ENCODE measurements at places on chromosomes 3 and 15.

GRCh38 chr3:48682786-48683185 is 2.9 kb downstream of the NCKIPSD start:
- H3K27me3 ChIP-seq, result no peaks in the 10 kb centered on the region
- H3K4me3 ChIP-seq, result no peak overlapping the region
- no peak for DNase-seq
- H3K27ac ChIP-seq, result no peak overlapping the region

DNA sequence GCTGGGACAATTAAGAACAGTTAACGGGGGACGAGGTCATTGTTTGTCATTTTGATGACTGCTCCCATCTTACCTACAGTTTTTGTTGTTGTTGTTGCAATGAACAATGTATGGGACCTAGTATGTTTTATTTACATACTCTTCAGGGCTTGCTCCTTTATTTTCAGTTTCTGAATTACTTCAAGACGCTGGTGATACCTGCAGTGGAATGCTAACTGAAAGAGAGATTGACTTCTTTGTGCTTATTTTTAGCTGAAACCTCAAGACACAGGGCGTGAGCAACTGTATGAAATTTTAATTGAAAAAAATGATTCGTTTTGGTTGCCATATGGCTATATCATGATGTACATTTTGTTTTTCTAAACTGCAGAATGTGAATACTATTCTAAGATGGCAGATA is 297.9 kb downstream of the EDEM1 start:
- H3K36me3 ChIP-seq, result no peaks in the 10 kb centered on the region
- H3K27me3 ChIP-seq, result no peaks in the 10 kb centered on the region
- H3K27ac ChIP-seq, result no peak overlapping the region
- H3K4me1 ChIP-seq, result no peaks in the 10 kb centered on the region
- DNase-seq, result no peak

DNA sequence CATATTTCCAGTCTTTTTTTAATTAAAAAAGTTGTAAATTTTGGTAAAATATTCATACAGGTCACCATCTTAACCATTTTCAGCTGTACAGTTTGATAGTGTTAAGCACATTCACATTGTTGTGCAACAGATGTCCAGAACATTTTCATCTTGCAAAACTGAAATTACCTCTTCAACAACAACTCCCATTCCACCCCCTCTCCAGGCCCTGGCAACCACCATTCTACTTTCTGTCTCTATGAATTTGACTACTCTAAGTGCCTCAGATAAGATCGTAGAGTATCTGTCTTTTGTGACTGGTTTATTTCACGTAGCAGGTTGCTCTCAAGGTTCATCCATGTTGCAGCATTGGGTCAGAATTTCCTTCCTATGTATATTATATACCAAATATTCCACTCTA is 76.0 kb downstream of the SLCO3A1 start:
- H3K27me3 ChIP-seq, result no peaks in the 10 kb centered on the region
- H3K4me3 ChIP-seq, result no peak overlapping the region
- no peak overlapping the region for H3K27ac ChIP-seq
- no peaks in the 10 kb centered on the region for H3K36me3 ChIP-seq

DNA sequence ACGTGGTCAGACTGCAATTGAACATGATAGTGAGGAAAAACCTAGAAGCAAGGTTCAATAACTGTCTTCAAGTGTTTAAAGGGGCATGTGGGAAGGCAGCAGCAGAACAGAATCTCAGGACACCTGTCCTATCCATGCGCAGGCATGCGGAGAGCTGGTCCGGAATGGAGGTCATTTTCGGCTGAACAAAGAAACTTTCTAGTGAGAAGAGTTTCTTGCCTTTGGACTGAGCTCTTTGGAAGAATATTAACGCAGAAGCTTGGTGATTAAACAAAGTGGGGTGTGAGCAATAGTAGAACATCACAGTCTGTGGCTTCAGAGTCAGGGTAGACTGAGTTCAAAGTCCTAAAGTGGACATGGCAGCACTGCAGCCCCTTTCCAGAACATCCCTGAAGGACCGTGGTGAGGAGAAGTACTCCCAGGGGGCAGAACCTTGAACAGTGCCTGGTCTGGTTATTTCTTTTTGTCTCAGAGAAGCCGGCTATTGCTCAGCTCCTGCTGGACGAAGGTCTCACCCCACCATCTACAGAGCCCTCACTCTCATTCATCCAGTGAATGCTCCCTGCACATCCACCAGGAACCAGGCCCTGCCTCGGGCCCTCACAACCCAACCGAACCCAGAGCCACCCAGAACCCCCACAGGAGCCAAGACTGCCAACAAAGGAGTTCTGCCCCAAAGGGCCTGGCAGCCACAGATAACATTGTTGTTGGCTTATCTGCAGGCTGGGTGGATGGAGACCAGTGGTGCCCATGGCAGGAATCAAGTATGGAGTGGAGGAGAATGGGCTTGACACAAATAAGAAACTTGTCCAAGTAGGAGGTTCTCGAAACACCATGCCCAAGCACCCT is 2.8 kb upstream of the SSUH2 start:
- H3K4me1 ChIP-seq, result peaks cover 100% of the 10 kb centered on the region
- H3K27me3 ChIP-seq, result no peaks in the 10 kb centered on the region

GRCh38 chr3:152225201-152225600 is 43.5 kb upstream of the MBNL1 start:
- no peak overlapping the region for H3K27ac ChIP-seq
- no peak overlapping the region for H3K4me3 ChIP-seq
- H3K27me3 ChIP-seq, result no peaks in the 10 kb centered on the region
- no peaks in the 10 kb centered on the region for H3K36me3 ChIP-seq
- no peaks in the 10 kb centered on the region for H3K4me1 ChIP-seq

GRCh38 chr3:77800893-77801292 is 761.0 kb downstream of the ROBO2 start:
- H3K4me1 ChIP-seq, result no peaks in the 10 kb centered on the region
- no peaks in the 10 kb centered on the region for H3K36me3 ChIP-seq
- no peaks in the 10 kb centered on the region for H3K27me3 ChIP-seq
- no peak overlapping the region for H3K27ac ChIP-seq
- H3K4me3 ChIP-seq, result no peak overlapping the region

- peaks cover 22% of the 10 kb centered on the region for H3K4me1 ChIP-seq
- H3K27me3 ChIP-seq, result no peaks in the 10 kb centered on the region
- DNase-seq, result no peak
- H3K27ac ChIP-seq, result no peak overlapping the region
- no peak overlapping the region for H3K4me3 ChIP-seq
- H3K36me3 ChIP-seq, result peaks cover 25% of the 10 kb centered on the region
Observed at GRCh38 chr3:48155122-48155521, 33.1 kb downstream of the CDC25A start.

- peak overlapping the region; percentile 74 for H3K27ac ChIP-seq
- H3K36me3 ChIP-seq, result no peaks in the 10 kb centered on the region
- H3K27me3 ChIP-seq, result no peaks in the 10 kb centered on the region
- no peak overlapping the region for H3K4me3 ChIP-seq
Observed at GRCh38 chr15:44811337-44811736, 75.0 kb downstream of the TRIM69 start.

- no peaks in the 10 kb centered on the region for H3K36me3 ChIP-seq
- no peak overlapping the region for H3K27ac ChIP-seq
- H3K4me3 ChIP-seq, result no peak overlapping the region
- peaks cover 19% of the 10 kb centered on the region for H3K27me3 ChIP-seq
- H3K4me1 ChIP-seq, result no peaks in the 10 kb centered on the region
Observed at GRCh38 chr3:127053979-127054378, 71.1 kb downstream of the PLXNA1 start.

- no peak overlapping the region for H3K4me3 ChIP-seq
- no peak for DNase-seq
- no peaks in the 10 kb centered on the region for H3K4me1 ChIP-seq
- H3K27me3 ChIP-seq, result no peaks in the 10 kb centered on the region
- H3K36me3 ChIP-seq, result no peaks in the 10 kb centered on the region
Observed at GRCh38 chr15:69185706-69186105, 25.3 kb downstream of the GLCE start.

GRCh38 chr3:141065258-141065657 is 14.1 kb downstream of the SPSB4 start:
- DNase-seq, result no peak
- H3K27ac ChIP-seq, result no peak overlapping the region
- H3K36me3 ChIP-seq, result no peaks in the 10 kb centered on the region
- no peak overlapping the region for H3K4me3 ChIP-seq
- H3K4me1 ChIP-seq, result no peaks in the 10 kb centered on the region

GRCh38 chr3:196788528-196788927 is 48.9 kb downstream of the PAK2 start:
- no peak overlapping the region for H3K4me3 ChIP-seq
- no peaks in the 10 kb centered on the region for H3K27me3 ChIP-seq
- no peak for DNase-seq
- no peaks in the 10 kb centered on the region for H3K36me3 ChIP-seq
- H3K27ac ChIP-seq, result no peak overlapping the region

DNA sequence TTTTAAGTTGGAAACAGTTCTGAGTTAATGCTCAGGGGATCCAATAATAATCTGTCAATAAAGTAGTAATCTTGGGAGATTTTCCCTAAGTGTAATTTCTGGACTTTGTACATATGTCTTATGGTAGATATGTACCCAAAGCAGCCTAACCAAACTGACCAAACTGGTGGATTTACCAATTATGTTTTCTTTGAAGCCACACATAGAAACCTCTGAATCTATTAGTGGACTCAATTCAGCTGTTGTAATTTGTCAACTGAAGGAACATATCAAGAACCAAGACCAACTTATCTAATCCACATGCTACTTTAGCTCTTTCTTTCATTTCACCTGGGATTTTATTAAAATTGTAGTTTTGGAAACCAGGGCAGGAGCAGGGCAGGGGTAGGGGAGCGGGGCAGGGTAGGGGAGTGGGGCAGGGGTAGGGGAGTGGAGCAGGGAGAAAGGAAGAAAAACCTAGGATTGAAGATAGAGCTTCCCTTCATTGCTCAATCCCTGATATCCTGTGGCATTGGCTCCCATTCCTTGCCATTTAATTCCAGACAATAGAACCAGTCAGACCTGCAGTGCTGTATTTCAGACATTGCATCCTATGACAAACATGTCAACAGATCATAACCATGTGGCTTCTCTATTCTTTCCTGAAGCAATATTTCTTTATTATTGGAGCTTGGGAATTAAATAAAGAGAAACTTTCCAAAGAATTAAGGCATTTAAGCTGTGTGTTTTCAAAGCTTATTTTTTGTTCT is 101.8 kb downstream of the NFKBIZ start:
- no peaks in the 10 kb centered on the region for H3K27me3 ChIP-seq
- H3K36me3 ChIP-seq, result no peaks in the 10 kb centered on the region
- no peak overlapping the region for H3K27ac ChIP-seq
- H3K4me1 ChIP-seq, result no peaks in the 10 kb centered on the region
- DNase-seq, result no peak

GRCh38 chr3:43765521-43765971 is 74.8 kb downstream of the ABHD5 start:
- no peaks in the 10 kb centered on the region for H3K36me3 ChIP-seq
- no peak overlapping the region for H3K4me3 ChIP-seq
- no peak for DNase-seq
- H3K4me1 ChIP-seq, result peaks cover 8% of the 10 kb centered on the region
- H3K27ac ChIP-seq, result no peak overlapping the region

- H3K4me3 ChIP-seq, result no peak overlapping the region
- H3K36me3 ChIP-seq, result no peaks in the 10 kb centered on the region
- no peaks in the 10 kb centered on the region for H3K27me3 ChIP-seq
Observed at GRCh38 chr3:3509665-3510064, 289.6 kb upstream of the LRRN1 start.

GRCh38 chr3:73572368-73572767 is 52.4 kb downstream of the PDZRN3 start:
- H3K4me1 ChIP-seq, result peaks cover 24% of the 10 kb centered on the region
- H3K27me3 ChIP-seq, result no peaks in the 10 kb centered on the region
- H3K36me3 ChIP-seq, result no peaks in the 10 kb centered on the region
- H3K4me3 ChIP-seq, result no peak overlapping the region
- no peak for DNase-seq
- H3K27ac ChIP-seq, result no peak overlapping the region

DNA sequence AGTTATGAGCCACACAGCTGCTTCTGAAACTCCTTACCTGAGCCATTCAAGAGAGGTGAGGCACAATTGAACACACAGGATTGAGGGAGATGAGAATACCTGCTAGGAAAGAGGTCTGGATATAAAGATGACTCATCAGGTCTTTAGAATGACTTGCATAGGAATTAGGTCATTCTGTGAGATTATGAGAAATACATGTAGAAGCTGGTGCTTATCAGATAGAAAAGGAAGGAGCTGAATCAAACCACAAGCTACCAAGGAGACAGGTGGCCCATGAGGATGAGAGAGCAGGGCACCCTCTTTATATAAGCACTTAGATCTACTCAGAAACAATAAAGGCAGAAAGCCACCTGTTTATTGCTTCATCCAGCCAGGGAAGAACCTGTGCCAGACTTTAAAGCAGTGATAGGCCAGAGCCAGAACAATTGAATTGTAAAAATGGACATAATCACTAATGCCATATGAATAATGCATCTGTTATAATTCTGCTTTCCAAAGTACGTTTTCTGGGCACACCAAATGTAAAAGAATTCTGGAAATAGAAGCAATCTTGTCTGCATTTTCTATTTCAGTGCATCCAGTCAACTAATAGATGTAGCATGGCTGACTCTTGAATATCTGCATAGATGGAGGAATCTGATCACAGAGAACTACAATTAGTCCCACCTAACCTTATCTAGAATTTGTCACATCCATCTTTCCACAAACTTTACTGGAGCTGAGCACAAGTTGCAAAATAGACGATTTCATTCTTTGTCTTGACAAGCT is 74.9 kb downstream of the PIK3R4 start:
- no peaks in the 10 kb centered on the region for H3K4me1 ChIP-seq
- no peak overlapping the region for H3K27ac ChIP-seq
- no peak overlapping the region for H3K4me3 ChIP-seq
- peaks cover 15% of the 10 kb centered on the region for H3K36me3 ChIP-seq

DNA sequence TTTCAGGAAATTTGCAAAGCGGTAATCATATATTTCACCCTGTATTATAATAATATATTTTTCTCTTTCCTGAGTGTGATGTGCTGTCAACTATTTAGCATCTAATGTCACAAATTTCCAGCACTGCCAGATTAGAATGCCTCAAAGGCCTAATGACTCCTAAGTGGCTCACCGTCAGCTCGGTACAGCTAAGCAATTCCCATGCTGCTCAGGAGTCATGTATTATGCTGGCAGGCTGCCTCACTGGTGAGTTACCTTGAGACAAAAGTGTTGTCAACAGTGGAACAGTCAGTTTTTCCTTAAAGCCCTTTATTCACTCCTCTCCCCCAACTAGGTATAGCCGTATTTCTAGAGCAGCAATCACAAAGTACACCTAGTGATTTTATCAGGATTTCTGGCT is 83.6 kb downstream of the NSUN3 start:
- H3K4me3 ChIP-seq, result no peak overlapping the region
- no peaks in the 10 kb centered on the region for H3K27me3 ChIP-seq

GRCh38 chr3:125175295-125176078 is 37.1 kb downstream of the SLC12A8 start:
- no peak overlapping the region for H3K4me3 ChIP-seq
- no peak overlapping the region for H3K27ac ChIP-seq
- H3K36me3 ChIP-seq, result no peaks in the 10 kb centered on the region
- no peak for DNase-seq
- no peaks in the 10 kb centered on the region for H3K4me1 ChIP-seq

GRCh38 chr15:65921780-65922179 is 52.5 kb downstream of the RAB11A start:
- H3K4me3 ChIP-seq, result no peak overlapping the region
- DNase-seq, result no peak
- peaks cover 7% of the 10 kb centered on the region for H3K4me1 ChIP-seq
- no peaks in the 10 kb centered on the region for H3K27me3 ChIP-seq
